ENCODE measurements at places on chromosomes 4 and X.

GRCh38 chr4:71980976-71981375 is 50.8 kb upstream of the NPFFR2 start:
- no peak for DNase-seq

GRCh38 chr4:81527115-81527514 is 55.4 kb upstream of the RASGEF1B start:
- no peak for DNase-seq

GRCh38 chrX:143988356-143988755 is 104.5 kb downstream of the UBE2NL start:
- no peak for DNase-seq

DNA sequence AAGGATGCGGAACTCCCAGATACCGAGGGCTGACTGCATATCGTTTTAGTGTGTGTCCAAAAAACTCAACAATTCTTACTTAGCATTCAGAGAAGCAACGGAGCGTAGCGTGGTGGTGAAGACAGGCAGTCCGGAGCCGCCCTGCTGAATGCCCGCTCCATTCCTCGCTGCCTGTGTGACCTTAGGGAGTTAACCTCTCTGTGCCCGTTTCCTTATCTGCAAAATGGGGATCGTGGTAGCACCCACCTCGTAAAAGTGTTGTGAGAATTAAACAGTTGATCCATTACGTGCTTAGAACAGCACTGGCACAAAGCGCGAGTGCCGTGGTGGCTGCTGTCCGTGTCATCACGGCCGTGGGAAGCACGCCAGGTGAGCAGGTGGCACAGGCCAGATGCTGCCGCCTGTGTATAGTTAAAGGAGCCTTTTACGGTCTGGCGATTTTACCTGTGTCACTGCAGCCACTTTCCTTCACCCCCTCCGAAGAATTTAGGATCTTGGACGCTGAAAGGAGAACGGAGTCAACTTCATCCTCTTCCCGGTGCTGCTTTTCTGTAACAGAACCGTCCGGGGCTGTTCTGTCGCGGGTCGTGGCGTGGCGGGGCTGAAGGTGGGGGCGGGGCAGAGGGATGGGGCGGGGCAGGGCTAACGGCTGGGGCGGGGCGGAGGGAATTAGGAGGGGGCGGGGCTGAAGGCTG is 885 bp downstream of the CCDC110 start:
- no peak for DNase-seq

DNA sequence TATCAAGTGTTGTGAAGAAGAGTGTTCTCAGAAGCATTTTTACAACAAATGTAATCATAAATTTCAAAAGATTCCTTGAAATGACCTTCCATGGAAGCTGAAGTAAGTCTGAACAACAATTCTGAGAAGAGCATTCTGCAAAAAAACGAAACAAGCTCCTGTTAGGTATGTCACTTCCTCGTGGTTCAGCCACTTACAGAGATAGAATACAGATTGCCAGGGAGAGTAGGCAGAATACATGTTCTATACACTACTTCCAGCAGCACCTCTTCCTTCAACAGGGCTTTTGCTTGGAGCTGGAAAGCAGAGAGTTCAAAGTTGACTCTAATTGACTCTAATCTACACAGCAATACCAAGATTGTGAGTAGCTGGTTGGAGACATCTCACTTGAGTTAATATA is 274.5 kb downstream of the ADGRA3 start:
- DNase-seq, result no peak

GRCh38 chr4:67546004-67546356 is 677 bp upstream of the CENPC start:
- DNase-seq, result no peak
